ENCODE measurements at places on chromosomes 3 and 15. TPM values are rescaled to one million over a fixed set of nuclear protein-coding genes. Genes with fewer than 3 reads are reported as not detected.

CDHR4 gene
- total RNA-seq: not detected

ACP3 gene
- total RNA-seq: 3.5 TPM

COL6A5 gene
- 0.14 TPM for total RNA-seq

PIF1 gene
- 2.6 TPM for total RNA-seq

GPR176 gene
- total RNA-seq: 177 TPM

ATP8B4 gene
- 2.7 TPM for total RNA-seq

ABHD17C gene
- 9.0 TPM for total RNA-seq

PDE8A gene
- total RNA-seq: 55.3 TPM

ADPRH gene
- total RNA-seq: 3.7 TPM

SENP8 gene
- 1.1 TPM for total RNA-seq

NMD3 gene
- total RNA-seq: 67.0 TPM

ST3GAL6 gene
- total RNA-seq: 6.9 TPM

CX3CR1 gene
- not detected for total RNA-seq

CPEB1 gene
- 5.9 TPM for total RNA-seq

GHSR gene
- not detected for total RNA-seq

SOX2 gene
- total RNA-seq: not detected

SHF gene
- total RNA-seq: 0.43 TPM

CLDN11 gene
- total RNA-seq: 195 TPM
